ENCODE measurements at places on chromosomes 2 and 18.
A peak's percentile ranks its signal among the peaks of the same experiment; 100 is the strongest.

- DNase-seq, result no peak
Observed at GRCh38 chr2:34901739-34902138, 1302.6 kb upstream of the FAM98A start.

DNA sequence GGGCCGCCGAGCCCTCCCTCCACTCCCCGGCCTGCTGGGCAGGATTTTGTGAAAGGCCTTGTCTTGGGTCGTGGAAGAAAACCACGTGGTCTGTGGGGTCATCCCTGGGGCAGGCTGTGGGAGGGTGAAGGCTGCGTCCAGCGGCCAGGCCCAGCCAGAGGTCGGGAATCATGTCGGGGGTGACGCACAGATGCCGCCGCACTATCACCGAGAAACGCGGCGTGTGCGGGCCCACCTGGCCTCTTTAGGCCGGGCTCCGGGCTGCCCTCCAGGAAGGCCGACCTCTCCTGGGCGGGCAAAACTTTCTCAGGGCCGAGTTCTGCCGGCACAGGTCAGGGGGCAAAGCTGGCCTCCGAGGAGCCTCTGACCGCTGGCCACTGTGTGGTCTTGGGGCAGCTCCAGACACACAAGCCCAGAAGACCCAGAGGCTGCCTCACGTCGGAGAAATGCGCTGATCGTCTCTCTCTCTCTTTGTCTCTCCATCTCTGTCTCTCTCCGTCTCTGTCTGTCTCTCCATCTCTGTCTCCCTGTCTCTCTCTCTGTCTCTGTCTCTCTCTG, 28.4 kb downstream of the NFATC1 start:
- DNase-seq, result no peak

DNA sequence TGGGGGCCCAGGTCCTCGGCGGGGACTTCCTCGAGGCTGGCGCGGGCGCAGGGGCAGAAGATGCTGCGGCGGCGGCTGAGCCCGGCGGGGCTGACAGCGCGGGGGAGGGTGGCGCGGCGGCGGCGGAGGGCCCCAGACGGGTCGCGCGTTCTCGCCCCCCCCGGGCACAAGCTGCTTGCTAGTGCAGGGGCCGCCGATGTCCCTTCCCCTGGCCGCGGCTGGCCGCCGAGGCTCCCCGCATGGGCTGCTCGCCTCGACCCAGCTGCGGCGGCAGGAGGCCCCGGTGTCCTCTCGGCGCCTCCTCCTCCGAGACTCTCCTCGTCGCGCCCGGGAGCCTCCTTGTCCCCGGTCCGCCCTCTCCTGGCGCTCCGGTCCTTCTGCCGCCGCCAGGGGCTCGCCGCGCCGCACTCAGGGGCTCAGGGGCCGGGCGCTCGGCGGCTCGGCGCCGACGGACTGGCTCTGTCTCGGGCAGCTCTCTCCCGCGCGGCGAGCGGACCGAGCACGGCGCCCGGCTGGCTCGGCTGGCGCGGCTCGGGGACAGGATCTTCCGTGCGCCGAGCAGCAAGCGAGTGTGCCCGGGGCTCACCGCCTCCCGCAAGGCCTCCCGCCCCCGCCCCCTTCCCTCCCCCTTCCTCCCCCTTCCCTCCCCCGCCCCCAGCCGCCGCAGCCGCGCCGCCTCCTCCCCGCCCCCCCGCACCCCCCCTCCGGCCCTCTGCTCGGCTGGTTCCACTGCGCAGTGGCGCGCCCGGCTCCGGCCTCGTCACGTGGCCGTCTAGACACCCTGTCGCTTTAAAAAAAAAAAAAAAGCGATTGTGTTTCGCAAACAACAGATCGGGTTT, 902 bp upstream of the SMAD7 start:
- DNase-seq, result peak; percentile 95

DNA sequence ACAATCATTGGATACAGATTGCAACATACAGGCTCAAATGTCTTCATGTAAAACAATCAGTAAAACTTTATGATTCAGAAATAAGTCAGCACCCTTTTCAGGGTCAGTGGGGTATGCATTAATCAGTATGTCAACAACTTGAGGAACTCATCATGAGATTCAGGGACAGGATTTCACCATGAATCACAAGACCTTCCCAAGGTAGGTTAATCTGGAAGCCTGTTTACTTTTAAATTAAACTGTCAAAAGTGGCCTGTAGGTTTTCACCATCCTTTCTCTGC, 104.8 kb downstream of the SP100 start:
- peak; percentile 30 for DNase-seq

- DNase-seq, result no peak
Observed at GRCh38 chr2:125564471-125564870, 1091.5 kb upstream of the GYPC start.

DNA sequence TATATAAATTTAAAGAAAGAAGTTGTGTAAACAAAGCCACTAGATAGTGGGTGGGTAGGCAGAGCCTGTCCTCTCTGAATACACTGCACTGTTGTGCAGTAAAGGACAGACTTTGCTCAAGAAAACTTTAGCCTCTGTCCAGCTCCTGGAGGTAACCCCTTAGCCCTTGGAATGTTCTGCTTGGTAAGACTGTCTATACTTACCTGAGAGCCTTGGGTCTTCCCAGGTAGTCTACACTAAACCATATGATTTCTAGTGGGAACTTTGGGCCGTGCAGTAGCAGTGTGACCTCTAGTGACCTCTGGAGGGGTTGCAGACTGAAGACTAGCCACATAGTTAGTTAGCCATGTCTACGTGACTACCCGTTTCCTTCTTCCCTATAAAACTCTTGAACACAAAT, 678.3 kb upstream of the NRXN1 start:
- no peak for DNase-seq

DNA sequence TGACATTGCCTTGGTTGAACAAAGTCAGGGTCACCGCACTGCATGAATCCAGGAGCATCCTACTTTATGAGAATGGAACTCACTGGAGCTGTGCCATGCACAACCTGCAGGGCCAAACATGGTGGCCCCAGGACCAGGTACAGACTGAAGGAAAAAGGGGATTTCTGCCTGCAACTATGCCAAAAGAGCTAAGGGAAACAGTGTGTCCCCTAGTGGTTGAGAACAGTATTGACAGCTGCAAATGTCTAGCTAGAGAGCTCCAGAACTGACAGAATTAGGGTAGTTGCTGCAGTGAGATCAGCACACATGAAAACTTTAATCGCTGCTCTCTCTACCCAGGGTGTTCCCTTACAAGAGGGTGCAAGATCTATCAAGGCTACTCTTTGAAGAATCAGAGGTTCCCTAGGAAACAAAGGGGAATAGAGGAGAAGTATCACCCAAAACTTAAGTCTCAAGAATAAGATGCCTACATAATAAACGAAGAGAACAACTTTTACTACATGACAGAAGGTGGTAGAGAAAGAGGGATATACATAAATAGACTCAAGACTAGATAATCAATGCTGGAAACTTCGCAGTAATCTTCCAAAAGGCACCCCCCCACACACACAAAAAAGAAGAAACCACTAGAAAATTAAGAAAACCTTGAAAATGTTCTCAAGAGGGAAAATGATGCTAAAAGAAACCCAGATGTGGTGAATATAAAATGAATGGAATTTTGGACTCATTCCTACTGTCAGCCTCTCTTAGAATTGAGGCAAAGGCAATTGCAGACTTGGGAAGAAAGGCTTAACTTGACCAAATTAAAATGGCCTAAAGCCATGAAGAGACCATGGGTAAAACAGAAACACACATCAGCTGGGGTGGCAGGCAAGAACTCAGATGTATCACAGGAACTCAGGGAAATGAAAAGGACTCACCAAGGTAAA, 43.6 kb upstream of the IHH start:
- DNase-seq, result peak; percentile 53

DNA sequence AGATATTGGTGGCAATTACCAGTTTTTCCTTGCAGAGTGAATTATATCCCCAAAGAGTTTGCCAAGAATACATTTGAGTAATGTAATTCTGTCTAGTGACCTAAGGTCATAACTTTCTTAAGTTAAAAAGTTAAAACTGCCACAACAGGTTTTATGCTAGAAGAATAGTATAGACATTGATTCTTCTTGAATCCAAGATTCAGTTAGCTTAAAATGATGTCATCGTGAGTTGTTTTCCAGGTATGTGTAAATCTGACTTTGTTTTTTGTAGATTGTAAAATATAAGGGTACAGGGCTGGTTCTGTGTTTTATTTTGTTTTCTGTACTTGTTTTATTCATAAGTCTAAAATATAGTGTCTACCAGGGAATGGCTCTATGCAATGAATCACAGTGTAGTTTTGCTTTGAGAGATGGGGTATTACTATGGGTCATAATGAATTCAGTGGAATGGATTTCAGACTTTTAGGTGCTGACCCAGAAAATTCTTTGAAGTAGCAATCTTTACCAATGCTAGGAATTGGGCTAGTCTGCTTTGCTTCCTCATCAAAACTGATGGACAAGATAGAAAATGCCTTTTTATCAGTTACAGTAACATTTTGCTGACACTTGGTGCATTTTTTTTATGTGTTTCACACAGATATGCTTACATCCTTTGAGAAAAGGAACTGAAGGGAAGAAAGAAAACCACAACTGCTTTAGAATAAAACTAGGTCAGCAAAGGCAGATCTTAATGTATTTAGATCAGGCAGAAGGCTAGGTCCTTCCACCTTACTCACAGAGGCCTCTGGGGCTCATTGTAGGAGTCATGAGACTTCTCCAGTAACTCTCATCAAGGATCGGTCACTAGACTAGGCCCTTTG, 20.8 kb upstream of the MGAT5 start:
- DNase-seq, result peak; percentile 43

- no peak for DNase-seq
Observed at GRCh38 chr2:146437712-146438111, 1407.1 kb upstream of the ACVR2A start.

DNA sequence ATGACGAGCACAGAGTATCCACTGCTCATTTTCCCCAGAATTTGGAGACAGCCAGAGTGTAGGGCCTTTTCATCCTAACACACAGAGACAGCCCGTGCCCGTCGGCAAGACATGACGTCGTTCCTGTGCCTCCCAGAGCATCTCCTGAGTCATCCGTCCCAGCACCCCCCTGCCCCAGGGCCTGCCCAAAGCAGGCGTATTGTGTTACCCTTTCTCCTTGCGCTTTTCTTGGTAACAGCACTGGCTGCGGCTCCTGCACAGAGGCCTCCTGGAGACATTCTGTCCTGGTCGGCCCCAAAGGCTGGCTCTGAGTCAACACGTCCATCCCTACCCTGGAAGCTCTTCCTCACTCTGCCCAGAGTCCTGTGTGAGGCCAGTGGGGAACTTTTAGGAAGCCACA, 217.1 kb downstream of the KLHL29 start:
- DNase-seq, result peak; percentile 32

All from GM23248 (cell line).